Glomerular endothelial cell (primary cell): ENCODE measurements at places on chromosomes 6 and 20. TPM values are rescaled to one million over a fixed set of nuclear protein-coding genes. Genes with fewer than 3 reads are reported as not detected.
A peak's percentile ranks its signal among the peaks of the same experiment; 100 is the strongest.

Gene PKIG
- total RNA-seq = 226 and 239 TPM in 2 replicates

DNA sequence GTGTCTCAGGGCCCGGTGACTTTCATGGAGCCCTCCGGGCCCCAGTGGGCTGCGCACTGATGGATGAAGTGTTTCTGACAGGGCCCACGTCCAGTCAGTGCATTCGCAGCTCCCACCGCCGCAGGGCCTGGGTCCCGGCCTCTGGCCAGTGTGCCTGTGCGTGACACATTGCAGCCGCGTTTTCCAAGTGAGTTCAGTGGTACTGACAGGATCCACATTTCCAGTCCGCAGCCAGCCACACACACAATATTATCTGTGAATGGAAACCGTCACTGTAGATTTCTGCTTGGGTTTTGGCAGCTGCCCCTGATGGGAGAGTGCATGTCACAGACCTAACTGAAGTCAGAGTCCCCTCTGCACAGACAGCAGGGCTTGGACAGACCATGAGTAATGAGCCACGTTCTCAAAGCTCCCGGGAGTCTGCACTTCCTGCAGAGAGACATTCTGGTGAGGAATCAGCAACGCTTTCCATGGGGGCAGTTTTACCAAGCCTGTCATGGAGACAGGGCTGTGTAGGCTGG, 171.4 kb downstream of the MYLK4 start:
- DNase-seq = no peak

- DNase-seq = no peak
Observed at GRCh38 chr20:5003626-5004025, 2.3 kb upstream of the SLC23A2 start.

DNA sequence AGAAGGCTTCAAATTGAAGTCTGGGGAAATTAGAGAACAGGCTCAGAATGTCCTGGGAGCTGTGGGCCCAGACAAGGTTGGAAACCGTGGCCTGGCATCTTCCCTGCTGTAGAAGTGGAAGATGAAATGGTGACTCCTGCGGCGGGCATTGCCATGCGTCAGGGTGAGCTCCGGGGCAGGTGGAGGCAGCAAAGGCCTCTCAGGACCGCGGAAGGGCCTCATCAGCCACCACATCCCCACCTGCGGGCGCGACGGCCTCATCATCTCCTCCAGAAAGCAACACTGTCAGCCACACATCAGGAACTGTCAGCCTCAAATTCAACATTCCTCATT, 161.7 kb downstream of the SYNDIG1 start:
- no peak for DNase-seq

- DNase-seq = no peak
Observed at GRCh38 chr6:1015825-1016224, 296.1 kb upstream of the FOXQ1 start.

DNA sequence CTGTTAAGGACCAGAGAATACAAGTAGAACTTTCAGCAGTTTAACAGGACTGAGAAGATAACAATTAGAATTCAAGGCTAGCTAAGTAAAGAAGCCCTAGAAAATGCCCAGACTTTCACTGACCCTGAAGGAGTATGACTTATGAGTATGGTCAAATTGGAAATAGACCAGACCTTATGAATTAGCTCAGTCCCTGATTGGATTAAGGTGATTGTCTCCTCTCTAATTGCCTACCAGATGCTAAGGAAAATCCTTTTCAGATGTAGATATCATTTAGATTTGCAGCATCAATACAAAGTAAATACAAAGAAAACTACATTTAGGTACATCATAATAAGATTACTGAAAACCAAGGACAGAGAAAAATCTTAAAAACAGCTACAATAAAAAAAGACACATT, 58.9 kb downstream of the CNR1 start:
- no peak for DNase-seq

Gene PPIL6
- 0.15 and 0.58 TPM in 2 replicates for total RNA-seq

GRCh38 chr20:23161968-23162696, 76.0 kb upstream of the CD93 start:
- no peak for DNase-seq

- DNase-seq = no peak
Observed at GRCh38 chr6:84854811-84855400, 90.5 kb upstream of the TBX18 start.

DNA sequence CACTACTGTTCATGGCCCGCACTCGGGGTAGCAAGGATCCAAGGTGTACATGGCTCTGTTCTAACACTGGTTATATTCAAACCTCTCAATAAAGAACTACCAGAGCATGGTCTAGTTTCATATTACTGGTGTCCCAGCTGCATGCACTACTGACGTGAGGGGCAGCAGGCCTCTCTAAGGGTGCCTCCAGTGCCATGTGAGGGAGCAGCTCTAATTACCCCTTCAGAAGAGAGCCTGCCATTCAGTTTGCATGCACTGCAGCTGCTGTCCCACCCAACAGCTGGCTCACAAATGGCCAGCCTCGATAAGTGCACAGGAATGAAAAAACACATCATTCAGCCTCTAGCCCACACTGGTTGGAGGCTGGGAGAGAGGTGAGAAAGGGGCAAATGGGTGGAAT, 85.2 kb downstream of the SMLR1 start:
- no peak for DNase-seq

DNA sequence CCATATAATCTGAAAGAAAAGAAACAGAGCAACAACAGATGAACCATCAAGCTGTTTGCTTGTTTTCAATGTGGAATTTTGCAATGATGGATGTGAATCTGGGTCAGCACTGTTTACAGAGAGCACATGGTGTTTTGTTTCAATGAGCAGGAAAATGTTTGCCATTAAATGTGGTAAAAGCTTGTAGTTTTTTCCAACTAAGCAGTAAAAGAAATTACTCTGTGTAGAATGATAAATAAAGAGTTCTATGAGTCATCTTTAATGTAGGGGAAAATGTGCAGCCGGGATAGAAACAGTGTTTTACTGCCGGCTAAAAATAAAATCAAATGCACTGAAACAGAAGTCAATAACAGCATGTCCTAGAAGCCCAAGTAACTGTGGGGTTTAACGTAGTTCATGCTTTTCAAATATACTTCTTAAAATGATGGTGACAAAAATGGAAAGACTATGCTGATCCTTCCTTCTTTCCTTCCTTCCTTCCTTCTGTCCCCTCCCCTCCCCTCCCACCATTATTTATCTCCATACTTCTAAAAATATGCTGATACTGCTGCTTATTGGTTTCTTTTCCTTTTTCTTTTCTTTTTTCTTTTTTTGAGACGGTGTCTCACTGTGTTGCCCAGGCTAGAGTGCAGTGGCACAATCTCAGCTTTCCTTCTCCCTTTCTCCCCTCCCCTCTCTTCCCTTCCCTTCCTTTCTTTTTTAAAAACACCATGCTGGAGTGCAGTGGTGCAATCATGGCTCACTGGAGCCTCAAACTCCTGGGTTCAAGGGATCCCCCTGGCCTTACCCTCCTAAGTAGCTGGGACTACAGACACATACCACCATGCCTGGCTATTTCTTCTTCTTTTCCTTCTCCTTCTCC, 6.3 kb upstream of the NAA20 start:
- DNase-seq = no peak

- DNase-seq = no peak
Observed at GRCh38 chr6:64034910-64035655, 399.5 kb downstream of the PHF3 start.

GRCh38 chr6:111096246-111096645, 8.9 kb downstream of the SLC16A10 start:
- DNase-seq = no peak

DNA sequence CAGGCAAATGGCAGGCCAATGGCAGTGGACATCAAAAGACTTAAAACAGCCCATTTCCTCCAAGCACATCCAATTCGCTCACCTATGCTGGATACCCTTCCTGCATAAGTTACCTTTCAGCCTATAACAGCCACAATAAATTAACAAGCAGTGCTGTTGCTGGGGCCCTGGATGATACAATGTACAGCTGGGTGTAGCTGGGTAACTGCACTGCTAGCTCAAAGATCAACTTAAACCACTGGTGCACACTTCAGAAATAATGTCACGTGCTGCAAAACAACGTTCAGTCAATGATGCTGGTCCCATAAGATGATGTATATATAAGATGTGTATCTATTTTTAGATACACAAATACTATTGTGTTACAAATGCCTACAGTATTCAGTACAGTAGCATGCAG, 13.6 kb downstream of the IL20RA start:
- DNase-seq = no peak

DNA sequence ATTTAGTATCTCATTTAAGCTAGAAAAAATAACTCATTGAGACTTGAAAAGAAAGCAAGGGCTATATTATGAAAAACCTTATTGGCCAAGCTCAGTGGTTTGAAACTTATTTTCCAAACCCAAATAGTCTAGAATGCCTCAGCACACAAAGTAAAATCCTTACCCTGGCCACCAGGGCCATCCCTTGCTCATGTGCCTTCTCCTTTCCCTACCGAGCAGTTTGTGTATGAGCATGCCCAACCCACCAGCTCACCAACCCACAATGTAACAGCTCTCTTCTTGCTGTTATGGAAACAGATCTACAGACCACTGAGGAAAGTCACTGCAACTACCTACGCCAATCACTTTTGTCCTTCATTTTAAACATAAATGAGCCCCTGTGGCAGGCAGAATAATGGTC, 79.6 kb upstream of the CARMIL1 start:
- no peak for DNase-seq

Gene BTBD3
- total RNA-seq = 27.0 and 36.4 TPM in 2 replicates

DNA sequence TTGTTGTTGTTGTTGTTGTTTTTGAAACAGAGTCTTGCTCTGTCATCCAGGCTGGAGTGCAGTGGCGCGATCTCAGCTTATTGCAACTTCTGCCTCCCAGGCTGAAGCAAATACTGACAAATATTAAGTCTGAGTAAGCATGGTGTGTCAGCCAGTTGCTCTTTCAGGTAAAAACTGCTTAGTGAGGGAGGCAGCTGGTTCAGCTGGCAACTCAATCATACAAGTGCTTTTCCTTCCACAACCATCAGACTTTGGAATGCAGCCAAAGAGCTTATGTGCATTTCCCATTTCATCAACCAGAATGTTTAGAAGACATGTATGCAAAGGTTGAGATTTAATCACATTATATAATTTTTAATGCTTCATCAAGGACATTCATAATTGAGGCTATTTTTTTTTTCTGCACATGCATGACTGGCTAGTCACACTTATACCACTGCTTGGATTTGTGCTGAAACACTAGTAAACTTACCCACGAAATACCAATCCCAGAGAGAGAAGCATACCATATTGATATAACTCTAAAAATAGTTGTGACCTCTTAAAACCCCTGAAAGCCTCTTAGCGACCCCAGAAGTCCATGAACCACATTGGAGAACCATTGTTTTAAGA, 56.0 kb downstream of the CLIC5 start:
- no peak for DNase-seq

GRCh38 chr6:90100059-90100665, 196.5 kb downstream of the BACH2 start:
- DNase-seq = no peak

Gene BHLHE23
- not detected in 2 replicates for total RNA-seq

Gene SLC17A2
- not detected in 2 replicates for total RNA-seq

- DNase-seq = no peak
Observed at GRCh38 chr6:1758076-1758679, 148.5 kb downstream of the FOXC1 start.

GRCh38 chr6:37679539-37680476, 17.9 kb downstream of the MDGA1 start:
- DNase-seq = no peak

Gene TAGAP
- total RNA-seq = not detected in 2 replicates

Gene MICA
- total RNA-seq = 55.0 and 63.6 TPM in 2 replicates

DNA sequence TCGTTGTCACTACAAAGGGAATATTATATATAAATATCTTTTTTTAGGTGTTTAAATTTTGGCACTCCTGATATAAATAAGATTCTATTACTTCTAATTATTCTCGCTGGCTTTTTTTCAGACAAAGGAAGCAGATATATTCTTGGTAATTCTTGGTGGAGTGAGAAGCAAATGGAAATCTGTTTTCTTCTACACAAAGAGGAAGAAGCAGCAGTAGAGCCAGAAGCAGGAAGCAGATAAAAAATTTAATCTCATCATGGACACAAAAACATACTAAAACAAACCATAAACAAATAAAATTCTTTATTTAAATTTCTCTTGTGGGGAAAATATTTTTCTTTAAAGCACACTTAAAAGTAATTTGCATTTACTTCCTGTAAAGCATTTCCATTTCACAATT, 3.7 kb upstream of the KIAA0319 start:
- DNase-seq = no peak

DNA sequence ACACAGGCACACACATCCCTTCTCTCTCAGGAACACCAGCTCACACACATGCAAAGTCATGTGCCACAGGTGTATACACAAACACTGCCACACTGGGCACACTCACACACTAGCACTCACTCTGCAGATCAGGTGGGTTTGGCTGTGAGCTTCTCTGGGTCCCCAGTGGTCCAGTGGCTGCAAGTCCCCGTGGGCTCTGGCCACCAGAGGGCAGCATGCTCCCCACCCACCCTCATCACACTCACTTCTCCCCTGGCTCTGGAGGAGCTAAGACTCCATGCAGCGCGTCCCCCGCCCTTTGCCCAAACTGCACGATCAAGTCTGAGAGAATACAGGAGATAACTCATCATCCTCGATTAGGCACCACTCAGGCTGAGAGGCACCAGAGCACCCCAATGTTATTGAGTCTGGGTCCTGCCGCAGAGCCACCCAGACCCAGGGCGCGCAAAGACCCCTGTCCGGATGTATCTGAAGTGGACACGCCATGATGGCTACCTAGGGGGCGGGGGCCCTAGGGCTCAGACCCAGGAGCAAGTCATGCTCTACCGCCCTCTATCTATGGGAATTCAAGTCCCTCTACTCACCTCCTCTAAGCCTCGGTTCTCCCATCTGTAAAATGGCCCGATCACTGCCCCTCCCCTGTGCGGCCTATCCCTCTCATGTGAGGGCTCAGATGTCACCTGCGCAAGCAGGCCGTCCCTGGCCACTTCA, 90.5 kb downstream of the GRM4 start:
- peak; percentile 7 for DNase-seq

Gene TMEM244
- not detected in 2 replicates for total RNA-seq

Gene PTCRA
- not detected in 2 replicates for total RNA-seq

- no peak for DNase-seq
Observed at GRCh38 chr20:59010321-59010994, 3.4 kb upstream of the CTSZ start.

GRCh38 chr6:136365776-136366354, 76.2 kb upstream of the BCLAF1 start:
- no peak for DNase-seq

DNA sequence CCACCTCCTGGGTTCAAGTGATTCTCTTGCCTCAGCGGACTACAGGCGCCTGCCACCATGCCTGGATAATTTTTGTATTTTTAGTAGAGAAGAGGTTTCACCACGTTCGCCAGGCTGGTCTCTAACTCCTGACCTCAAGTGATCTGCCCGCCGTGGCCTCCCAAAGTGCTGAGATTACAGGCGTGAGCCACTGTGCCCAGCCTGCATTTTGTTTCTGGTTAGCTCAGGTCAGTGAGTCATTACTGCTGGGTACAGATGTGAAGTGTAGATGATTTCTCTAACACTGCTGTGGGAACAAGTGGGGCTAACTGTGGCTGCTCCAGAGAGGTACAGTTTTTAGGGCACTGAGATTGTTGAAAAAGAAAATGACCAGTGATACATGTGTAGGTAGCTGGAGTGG, 188.6 kb downstream of the PRL start:
- DNase-seq = no peak

- DNase-seq = no peak
Observed at GRCh38 chr6:30147096-30147495, 11.2 kb downstream of the TRIM40 start.
